ENCODE measurements at places on chromosomes 2 and 18.

DNA sequence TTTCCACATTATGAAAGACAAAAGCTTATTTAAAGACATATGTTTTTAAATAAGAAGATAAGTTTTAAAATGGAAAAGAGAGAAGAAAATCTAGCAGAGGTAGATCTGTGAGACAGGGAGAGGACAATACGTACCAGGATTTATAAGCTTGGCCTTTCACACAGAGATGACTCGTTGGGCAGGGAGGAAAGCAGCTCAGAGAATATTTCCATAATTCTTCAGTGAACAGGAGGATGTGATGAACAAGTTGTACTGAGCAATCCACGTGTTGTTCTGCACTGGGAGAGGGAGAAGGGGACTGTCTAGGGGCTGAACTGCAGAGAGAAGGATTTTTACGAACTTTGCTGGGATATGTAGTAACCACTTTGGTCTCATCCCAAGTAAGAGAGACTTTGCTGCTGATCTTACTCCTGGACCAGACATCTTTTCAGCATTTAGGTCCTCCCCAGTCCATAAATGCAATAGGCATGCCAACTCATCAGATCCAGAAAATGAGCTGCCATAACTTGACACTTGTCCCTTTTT, 162.5 kb upstream of the SETBP1 start:
- no peak for DNase-seq

GRCh38 chr2:98702127-98702802, 28.7 kb downstream of the MGAT4A start:
- DNase-seq = no peak

DNA sequence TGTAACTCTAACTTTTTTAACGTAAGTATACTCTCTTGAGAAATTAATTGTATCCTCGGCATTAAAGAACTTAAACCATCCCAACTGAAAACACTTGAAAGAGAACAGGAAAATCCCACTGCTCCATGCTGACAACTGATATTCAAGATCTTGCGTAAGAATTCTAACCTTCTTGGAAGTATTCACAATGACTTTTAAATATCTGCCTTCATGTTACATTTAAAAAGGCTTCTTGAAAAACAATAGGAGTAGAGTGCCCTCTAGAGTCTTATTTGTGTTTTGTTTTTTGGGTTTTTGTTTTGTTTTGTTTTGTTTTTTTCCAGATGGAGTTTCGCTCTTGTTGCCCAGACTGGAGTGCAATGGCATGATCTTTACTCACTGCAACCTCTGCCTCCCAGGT, 65.4 kb upstream of the DNAJC10 start:
- no peak for DNase-seq

DNA sequence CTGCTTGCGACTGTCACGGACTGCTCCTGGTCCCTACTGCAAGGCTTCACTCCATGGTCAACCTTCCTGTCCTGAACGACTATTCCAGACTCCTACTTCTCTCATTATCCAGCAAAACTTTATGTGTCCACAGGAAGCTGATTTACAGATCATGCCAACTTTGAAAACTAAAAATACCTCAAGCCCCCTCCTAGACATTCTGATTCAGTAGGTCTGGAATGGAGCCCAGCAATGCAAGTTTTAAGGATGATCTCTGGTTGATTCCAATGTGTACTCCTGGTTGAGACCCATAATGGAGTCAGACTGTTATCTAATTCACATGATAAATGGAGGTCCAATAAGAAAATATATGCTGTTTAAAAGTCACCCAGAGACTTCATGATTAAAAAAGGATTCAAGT, 13.1 kb upstream of the LRATD1 start:
- no peak for DNase-seq

- DNase-seq = no peak
These were observed 60.9 kb upstream of the SLC14A2 start for GRCh38 chr18:45554389-45554737.

DNA sequence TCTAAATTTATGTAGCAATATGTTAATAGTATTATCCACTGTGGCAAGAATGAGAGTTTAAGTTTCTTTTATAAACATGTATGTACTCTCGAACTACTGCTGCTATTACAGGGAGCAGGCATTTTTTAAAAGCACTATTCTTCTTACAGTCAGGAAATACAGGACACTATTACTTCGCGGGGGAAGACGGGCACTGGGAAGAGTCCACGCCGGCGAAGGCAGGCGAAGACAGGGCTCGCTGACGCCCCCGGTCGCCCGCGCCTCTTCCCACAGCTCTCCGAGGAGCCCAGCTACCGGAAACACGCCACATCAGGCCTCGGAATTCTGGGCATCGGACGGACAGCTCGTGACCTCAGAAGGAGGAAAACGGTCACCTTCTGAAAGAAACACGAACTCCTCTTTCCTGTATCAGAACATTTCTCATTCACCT, 90.2 kb downstream of the FAM161A start:
- DNase-seq = no peak

- DNase-seq = no peak
These were observed 3.3 kb downstream of the RNF125 start for GRCh38 chr18:32021756-32022564.

- DNase-seq = no peak
These were observed 166.4 kb downstream of the TMEM247 start for GRCh38 chr2:46645681-46646162.

- DNase-seq = no peak
These were observed 91.1 kb upstream of the CDH2 start for GRCh38 chr18:28267878-28268625.

DNA sequence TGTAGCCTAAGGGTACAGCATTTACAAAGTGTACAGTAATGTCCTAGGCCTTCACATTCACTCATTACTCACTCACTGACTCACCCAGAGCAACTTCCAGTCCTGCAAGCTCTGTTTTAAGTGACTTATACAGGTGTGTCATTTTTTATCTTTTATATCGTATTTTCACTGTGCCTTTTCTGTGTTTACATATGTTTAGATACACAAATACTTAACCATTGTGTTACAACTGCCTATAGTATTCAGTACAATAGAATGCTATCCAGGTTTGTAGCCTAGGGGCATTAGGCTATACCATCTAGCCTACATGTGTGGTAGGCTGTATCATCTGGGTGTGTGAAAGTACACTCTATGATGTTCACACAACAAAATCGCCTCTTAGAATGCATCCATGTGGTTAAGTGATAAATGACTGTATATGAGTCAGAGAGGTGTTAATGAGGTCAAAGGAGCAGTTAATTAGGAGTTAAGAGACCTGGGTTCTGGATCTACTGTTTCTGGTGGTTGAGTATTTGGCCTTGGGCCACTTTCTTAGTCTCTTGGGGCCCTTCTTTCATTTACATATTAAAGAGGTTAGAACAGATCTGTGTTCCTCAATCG, 149.1 kb downstream of the GREB1L start:
- no peak for DNase-seq

GRCh38 chr2:50850290-50850969, 181.5 kb downstream of the NRXN1 start:
- DNase-seq = no peak

- no peak for DNase-seq
These were observed 79.7 kb upstream of the IGFBP5 start for GRCh38 chr2:216775043-216775453.

GRCh38 chr18:78965260-78965659, 14.4 kb upstream of the SALL3 start:
- no peak for DNase-seq

DNA sequence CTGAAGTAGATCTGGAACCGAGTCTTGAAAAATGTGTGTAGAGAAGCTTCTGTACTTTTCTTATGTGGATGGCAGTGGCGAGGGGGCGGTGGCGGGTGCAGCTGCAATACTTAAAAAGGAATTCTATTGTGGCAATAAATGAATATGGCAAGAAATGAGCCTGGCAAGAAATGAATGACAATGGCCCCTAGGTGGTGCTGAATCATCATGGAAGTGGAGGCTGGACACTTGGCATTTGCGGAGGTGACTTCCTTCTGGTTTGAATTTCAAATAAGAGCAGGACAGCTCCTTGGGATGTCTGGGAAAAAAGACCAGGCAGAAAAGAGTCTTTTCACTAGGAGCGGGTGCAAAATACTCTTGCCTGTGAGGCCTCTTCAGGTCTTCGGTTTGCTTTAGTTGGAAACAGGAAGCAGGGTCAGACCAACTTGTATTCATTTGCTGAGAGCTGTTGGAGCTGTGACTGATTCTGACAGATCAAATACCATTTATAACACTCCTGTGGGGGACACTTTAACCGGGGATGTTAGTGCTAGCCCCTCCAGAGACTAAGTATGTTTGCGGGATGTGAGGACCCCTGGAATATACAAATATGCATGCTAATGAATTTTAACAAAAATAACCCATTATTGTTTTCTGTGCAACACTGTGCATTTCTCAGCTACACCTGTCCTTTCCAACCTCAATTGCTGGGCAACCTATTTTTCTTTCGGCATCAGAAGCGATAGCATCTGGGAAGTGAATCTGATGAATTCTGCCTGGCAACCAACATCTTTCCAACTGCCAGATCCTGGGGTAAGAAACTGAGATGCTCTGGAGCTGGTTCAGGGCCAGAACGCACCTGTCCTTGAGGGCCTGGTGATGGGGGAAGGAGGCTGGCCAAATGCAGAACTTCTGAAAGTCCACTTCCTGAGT, 35.4 kb downstream of the FASTKD2 start:
- peak; percentile 87 for DNase-seq

DNA sequence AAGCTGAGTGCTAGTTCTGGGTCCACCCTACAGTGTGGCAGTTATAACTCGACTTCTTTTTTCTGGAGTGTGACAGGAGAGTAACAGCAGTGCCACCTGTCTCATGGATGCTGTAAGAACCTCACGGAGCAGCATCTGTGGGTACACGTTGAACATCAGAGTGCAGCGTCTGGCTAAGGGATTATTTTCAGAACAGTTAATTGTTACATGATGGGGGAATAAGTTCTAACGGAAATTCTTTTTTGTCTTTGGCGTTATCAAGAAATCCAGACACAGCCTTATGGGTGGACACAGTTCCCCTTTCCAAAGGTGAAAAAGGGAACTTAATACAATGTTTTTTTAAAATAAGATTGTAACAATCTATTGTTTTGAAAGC, 28.3 kb upstream of the TOGARAM2 start:
- no peak for DNase-seq

GRCh38 chr2:14633461-14634181, 1.1 kb downstream of the LRATD1 start:
- DNase-seq = peak; percentile 85

GRCh38 chr2:62489162-62489561, 16.8 kb downstream of the TMEM17 start:
- no peak for DNase-seq

GRCh38 chr2:105443617-105444598, 45.1 kb upstream of the FHL2 start:
- DNase-seq = no peak

DNA sequence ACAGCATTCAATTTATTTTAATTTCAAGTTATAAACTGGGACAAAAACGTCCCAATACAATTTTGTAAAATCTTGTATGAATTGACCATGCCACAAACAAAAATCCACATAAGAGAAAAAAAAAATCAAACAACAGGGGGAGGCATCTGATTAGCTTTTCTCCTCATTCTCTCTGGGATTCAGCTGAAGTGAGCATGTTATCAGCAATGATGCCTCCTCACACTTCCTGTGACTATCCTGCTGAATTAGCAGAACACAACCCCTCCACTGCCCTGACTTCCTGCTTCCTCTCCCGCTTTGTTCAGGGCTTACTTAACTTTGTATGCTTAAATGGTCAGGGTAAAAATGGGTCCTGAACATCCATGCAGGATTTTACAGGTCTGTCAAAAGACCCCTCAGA, 132.2 kb upstream of the ITGB6 start:
- no peak for DNase-seq

DNA sequence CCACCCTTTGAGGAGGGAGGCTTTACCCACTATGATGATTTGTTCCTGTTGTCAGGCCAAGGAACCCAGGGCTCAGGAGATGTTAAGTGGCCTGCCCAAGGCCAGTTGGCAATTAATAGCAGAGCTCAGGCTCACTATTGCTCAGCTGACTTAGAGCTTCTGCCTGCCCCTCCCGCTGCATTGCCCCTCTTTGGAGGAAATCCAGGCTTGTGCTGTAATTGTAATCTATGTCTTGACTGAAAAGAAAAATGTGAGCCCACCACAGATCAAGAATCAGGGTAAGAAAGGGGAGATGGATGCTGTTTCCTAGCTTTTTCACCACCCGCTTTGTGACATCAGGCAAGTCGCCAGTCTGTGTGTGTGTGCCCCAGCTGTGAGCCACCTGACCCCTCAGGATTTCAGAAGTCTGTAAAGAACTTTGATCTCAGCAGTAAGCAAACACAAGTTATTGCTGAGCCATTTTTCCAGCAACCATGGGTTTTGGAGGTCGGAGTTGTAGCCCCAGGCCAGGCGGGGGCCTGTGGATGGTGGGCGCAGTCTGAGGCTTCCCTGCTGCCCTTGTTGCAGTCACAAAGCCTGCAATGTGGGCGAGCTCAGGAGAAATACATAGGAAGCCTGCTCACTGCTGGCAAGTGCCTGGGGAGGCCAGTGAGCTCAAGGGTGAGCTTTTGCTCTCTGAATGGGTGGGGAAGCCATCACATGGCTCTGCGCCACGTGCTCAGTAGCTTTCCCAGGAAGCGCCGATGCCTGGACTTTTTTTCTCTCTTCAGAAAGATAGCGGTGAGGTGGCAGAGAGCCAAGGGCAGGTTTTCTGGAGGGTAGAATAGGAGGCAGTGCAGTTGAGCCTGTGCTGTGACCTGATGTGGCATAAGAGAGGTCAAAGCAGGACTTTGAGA, 6.1 kb downstream of the CABLES1 start:
- peak; percentile 92 for DNase-seq

DNA sequence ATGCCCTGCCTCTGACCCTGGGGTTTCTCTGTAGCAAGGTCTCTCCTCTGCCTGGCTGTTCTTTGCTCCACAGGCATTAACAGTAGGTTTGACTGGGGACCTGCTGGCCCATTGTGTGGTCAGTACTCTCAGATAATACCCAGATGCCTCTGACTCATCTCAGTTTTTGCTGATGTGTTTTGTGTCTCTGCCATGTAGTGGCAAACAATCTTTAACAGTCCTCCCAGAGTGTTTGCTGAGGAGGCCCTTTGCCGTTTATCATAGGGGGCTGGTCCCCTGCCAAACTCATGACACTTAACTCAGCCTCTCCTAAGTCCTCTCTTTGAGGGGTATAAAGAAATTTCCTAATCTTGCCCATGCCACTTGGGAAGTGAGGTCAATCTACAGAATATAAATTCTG, 793.7 kb upstream of the FANCL start:
- DNase-seq = no peak

- DNase-seq = no peak
These were observed 2.2 kb downstream of the TWIST2 start for GRCh38 chr2:238850091-238850490.

DNA sequence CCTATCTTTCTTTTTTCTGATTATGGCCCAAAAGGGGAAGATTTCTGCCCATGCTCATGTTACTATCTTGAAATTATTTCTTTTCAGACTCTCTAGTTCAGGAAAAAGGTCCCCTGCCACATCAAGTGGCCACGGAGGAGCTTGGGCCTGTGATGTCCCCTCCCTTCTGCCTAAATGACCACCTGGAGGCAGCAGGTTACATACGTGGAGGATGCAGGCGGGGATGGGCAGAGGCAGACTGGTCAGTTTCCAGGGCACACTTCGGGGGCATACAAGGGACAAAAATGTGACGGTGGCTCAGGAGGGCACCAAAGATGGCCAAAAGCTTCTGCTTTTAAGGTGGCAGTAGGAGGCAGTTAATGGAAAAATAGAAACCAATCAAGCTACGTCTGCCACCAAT, 30.7 kb upstream of the STEAP3 start:
- DNase-seq = no peak
